Naive thymus-derived CD8-positive, alpha-beta T cell (primary cell): ENCODE measurements at places on chromosomes 1 and 21.

DNA sequence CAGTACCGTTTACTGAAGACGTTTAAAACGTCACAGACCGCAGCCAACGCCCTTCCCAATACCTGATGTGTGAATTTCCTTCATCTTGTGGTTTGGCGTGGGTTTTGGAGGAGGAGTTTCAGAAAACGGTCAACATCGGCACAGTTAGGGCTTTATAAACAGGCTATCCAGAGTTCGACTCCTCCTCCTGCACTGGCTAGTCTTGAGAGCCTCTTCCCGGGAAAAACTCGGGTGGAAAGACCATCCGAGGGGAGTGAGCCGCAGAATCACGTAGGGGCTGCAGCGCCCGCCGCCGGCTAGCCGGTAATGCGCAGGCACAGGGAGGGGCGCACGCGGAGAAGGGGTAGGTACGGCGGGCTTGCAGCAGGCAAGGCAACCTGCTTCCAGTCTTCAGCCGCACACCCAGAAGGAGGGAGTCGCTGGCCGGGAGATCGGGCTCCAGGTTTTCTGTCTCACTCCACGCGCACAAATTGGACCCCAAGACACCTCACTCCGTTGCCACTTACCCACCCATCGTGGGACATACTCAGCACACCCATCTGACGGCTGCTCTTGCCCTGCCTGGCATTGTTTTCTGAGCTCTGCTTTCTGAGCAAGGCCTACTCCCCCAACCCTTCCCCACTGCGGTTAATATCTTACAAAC lies 25.4 kb downstream of the SLC19A2 start:
- H3K36me3 ChIP-seq = peaks cover 7% of the 10 kb centered on the region
- peaks cover 25% of the 10 kb centered on the region for H3K4me1 ChIP-seq
- DNase-seq = peak; percentile 4
- peaks cover 13% of the 10 kb centered on the region for H3K27me3 ChIP-seq

GRCh38 chr21:14303731-14304488 lies 79.0 kb downstream of the HSPA13 start:
- no peak for DNase-seq
- H3K27me3 ChIP-seq = no peaks in the 10 kb centered on the region
- no peak overlapping the region for H3K4me3 ChIP-seq
- no peaks in the 10 kb centered on the region for H3K36me3 ChIP-seq
- H3K4me1 ChIP-seq = no peaks in the 10 kb centered on the region

DNA sequence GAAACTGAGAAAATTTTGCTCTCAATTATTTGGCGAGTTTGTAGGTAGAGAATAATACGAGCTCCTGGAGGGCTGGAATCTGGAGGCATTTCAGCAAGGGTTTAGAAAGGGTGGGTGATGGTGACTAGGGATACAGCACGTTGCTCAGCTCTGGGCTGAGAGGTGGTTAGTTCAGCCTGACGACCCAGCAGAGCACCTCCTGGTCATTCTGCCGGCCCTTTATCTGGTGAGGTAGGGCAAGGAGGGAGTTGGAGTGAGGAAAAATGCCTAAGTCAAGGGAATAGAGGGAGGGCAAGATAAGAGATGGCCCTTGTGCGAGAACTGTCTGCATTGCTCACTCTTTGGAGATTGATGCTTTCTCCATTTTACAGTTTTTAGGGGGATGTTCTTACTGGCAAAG lies 19.1 kb downstream of the GALNT2 start:
- peaks cover 10% of the 10 kb centered on the region for H3K36me3 ChIP-seq
- H3K4me1 ChIP-seq = peaks cover 69% of the 10 kb centered on the region
- H3K4me3 ChIP-seq = no peak overlapping the region

DNA sequence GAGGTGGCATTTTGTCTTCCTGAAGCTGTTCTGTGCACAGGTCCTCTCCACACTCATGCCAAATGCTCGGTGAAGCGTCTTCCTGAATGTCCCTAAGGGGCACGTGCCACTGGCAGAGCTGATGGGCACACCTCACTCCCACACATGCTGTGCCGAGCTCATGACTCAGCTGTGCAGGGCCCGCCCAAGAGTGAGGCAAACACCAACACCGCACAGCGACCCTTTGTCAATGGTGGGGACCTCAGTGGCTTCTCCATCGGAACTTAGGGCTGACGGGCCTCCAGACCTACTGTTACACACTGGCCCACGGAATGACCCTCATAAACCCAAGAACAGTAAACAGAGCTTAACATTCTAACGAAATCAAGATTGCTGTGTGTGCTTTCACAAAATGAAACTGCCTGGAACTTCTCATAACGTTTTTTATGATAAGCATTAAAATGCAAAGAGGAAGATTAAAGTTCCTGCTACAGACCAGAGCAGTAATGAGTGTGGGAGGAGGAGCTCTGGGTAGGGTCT lies 89.3 kb downstream of the SIM2 start:
- no peak overlapping the region for H3K27ac ChIP-seq
- H3K27me3 ChIP-seq = no peaks in the 10 kb centered on the region
- H3K4me1 ChIP-seq = no peaks in the 10 kb centered on the region
- peaks cover 12% of the 10 kb centered on the region for H3K36me3 ChIP-seq

- no peak overlapping the region for H3K27ac ChIP-seq
- peaks cover 16% of the 10 kb centered on the region for H3K4me1 ChIP-seq
- H3K4me3 ChIP-seq = no peak overlapping the region
- peaks cover 9% of the 10 kb centered on the region for H3K36me3 ChIP-seq
- no peaks in the 10 kb centered on the region for H3K27me3 ChIP-seq
Measured at GRCh38 chr1:205245096-205245495, 17.4 kb downstream of the TMCC2 start.

GRCh38 chr21:43290421-43291346 lies 121.9 kb downstream of the CRYAA start:
- peak; percentile 49 for DNase-seq
- no peak overlapping the region for H3K27ac ChIP-seq
- H3K4me1 ChIP-seq = peaks cover 6% of the 10 kb centered on the region
- no peak overlapping the region for H3K4me3 ChIP-seq
- H3K36me3 ChIP-seq = no peaks in the 10 kb centered on the region
- H3K27me3 ChIP-seq = no peaks in the 10 kb centered on the region

DNA sequence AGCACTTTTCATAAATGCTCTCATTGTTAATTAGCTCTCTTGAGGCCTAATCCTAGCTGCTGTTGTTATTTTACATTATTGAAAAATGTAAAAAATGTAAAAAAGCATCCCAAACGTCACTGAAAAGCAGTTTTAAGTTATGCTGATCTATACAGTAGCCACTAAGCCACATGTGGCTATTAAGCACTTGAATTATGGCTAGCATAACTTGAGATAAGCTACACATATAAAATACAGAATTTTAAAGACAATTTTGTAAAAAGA lies 18.4 kb upstream of the DNASE2B start:
- DNase-seq = no peak
- H3K4me1 ChIP-seq = no peaks in the 10 kb centered on the region
- no peak overlapping the region for H3K4me3 ChIP-seq
- H3K27me3 ChIP-seq = no peaks in the 10 kb centered on the region

DNA sequence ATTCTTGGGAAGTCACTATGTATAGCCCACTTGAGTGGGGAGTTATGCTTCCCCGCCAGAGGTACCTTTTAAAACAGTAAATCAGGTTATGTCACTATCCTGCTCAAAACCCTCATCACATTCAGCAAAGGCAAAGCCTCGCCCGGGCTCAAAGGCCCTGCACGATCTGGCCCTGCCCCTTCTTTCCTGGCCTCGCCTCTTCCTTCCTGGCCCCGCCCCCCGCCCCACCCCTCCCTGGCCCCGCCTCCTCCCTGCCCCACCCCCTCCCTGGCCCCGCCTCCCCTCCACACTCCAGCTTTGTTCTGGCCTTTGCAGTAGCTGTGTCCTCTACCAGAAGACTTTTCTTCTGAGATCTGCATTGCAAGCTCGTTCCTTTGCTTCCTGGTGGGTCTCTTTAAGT lies 6.6 kb downstream of the LDLRAD2 start:
- no peak overlapping the region for H3K27ac ChIP-seq
- no peaks in the 10 kb centered on the region for H3K36me3 ChIP-seq
- H3K4me3 ChIP-seq = no peak overlapping the region
- H3K27me3 ChIP-seq = peaks cover 2% of the 10 kb centered on the region
- DNase-seq = peak; percentile 18

GRCh38 chr1:93625582-93626327 lies 55.9 kb downstream of the BCAR3 start:
- no peaks in the 10 kb centered on the region for H3K36me3 ChIP-seq
- no peak overlapping the region for H3K27ac ChIP-seq
- no peaks in the 10 kb centered on the region for H3K27me3 ChIP-seq
- H3K4me1 ChIP-seq = no peaks in the 10 kb centered on the region
- no peak for DNase-seq
- no peak overlapping the region for H3K4me3 ChIP-seq

DNA sequence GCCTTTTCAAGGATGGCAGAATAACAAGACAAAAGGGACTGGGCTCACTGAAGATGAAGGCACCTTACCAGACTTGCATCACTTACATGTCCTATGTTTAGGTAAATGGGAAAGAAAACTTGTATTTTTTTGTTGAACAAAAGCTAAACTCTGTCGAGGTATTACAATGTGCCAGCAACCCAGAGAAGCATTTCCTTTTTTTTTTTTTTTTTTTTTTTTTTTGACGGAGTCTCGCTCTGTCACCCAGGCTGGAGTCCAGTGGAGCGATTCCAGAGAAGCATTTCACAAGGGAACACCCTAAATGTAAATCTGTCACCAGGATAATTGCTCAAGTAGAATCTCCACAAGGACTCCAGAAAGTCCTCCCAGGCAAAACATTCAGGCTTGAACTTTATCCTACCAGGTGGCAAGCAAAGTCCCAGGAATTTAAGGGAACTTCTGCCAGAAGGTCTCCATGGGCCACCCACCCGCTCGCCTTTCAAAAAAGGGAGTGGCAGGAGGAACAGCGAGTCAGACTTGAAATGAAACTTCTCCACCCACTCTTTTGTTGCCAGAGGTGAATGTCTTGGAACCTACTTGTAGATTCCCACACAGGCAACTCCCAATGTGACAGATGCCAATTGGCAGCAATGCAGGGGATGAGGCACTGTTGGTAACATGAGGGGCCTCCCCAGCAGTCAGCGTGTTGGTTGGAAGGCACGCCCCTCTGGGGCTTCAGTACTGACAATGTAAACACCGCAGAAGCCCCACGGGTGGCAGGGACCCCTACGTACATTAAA lies 125.0 kb downstream of the TIAM1 start:
- no peaks in the 10 kb centered on the region for H3K27me3 ChIP-seq
- H3K4me1 ChIP-seq = no peaks in the 10 kb centered on the region
- no peak for DNase-seq

DNA sequence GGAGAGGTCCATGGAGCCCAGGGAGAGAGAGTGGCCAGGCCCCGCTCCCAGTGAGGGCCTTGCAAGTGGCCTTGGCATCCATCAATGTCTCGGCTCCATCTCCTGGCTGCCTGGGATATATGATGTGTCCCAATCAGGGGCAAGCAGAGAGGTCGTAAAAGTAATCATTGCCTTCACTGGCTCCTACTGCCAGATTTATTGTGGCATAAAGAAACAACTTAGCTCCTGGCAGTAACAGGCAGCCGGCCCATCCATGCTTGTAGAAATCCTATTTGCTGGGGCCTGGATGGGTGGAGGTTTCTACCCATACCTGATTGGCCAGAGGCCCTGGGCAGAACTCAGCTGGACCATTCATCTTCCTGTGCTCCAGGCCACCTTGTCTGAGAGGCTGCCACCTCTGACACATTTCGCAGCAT lies 272.6 kb downstream of the MATN1 start:
- H3K36me3 ChIP-seq = no peaks in the 10 kb centered on the region
- DNase-seq = no peak
- no peak overlapping the region for H3K27ac ChIP-seq
- peaks cover 14% of the 10 kb centered on the region for H3K27me3 ChIP-seq

DNA sequence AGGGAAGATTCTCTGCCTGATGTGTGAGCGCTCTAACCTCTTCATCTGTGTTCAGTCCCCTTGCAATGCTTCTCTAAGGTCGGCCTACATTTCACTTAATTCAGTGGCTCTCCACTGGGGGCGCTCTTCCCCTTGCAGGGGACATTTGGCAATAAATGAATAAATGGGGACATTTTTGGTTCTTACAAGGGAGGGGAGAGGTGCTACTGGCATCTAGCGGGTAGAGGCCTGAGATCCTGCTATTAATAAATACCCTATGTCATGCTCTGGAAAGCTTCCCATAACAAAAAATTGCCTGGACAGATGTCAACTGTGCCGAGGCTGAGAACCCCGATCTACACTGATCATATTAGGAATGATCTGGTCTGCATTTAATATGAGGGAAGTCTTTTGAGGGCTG lies 25.9 kb upstream of the DNAJC11 start:
- H3K4me3 ChIP-seq = no peak overlapping the region
- no peak overlapping the region for H3K27ac ChIP-seq
- no peaks in the 10 kb centered on the region for H3K36me3 ChIP-seq
- H3K4me1 ChIP-seq = no peaks in the 10 kb centered on the region
- peak; percentile 44 for DNase-seq

DNA sequence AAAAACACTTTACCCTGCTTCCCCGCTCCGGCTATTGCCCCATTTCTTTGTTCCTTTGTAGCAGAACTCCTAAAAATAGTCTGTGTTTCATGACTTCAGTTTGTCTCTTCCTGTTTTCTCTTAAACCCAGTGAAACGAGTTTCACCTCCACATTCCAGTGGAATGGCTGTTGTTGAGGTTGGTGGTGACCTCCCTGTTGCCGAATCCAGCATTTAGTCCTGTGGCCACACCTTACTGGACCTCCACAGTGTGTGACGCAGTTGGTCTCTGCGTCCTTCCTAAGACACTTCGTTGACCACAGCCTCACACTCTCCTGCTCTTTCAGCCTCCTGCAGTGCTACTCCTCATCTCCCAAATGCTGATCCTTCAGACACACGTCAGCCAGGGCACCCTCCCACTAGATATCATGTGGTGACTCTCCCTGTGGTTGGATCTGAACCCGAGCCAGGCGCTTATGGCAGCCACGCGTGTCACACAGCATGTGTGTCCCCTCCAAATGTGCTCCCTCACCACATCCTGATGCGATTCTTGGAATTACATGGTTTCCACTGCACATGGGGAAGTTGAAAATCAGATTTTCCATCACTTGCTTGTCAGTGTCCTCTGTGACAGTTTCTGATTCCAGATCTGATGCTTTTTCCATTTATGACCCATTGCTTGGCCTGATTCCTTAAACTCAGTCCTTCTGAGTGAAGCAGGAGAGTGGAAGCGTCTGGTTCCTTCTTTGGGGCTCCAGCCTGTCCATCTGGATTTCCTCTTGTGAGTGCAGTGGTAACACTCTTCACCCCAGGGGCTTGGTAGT lies 99.1 kb upstream of the ARTN start:
- peak overlapping the region; percentile 91 for H3K27ac ChIP-seq
- peak overlapping the region; percentile 75 for H3K4me3 ChIP-seq
- no peaks in the 10 kb centered on the region for H3K27me3 ChIP-seq
- peaks cover 1% of the 10 kb centered on the region for H3K36me3 ChIP-seq
- DNase-seq = no peak

- H3K27ac ChIP-seq = no peak overlapping the region
- DNase-seq = no peak
- peaks cover 6% of the 10 kb centered on the region for H3K4me1 ChIP-seq
- H3K36me3 ChIP-seq = peaks cover 13% of the 10 kb centered on the region
- no peaks in the 10 kb centered on the region for H3K27me3 ChIP-seq
Measured at GRCh38 chr21:29340228-29340627, 41.5 kb downstream of the BACH1 start.

DNA sequence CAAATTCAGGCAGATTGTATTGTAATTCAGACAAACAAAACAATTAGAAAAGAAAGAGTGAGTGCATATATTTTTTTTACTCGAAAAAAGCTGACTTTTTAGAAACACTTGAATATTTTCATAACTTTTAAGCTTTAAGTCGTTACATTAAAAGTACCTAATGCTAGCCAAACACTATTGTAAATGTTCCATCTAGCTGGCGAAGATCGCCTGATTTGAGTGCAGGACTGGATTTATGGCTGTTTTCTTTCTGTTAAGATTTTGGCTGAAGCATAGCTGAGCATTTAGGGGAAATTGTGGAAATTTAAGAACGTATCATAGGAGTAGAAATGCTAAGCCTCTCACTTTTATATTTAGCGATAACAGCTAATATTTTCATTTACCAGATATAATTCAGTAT lies 24.6 kb downstream of the LRRC7 start:
- H3K4me3 ChIP-seq = no peak overlapping the region
- H3K27me3 ChIP-seq = no peaks in the 10 kb centered on the region
- no peak for DNase-seq
- H3K4me1 ChIP-seq = no peaks in the 10 kb centered on the region
- H3K27ac ChIP-seq = no peak overlapping the region
- no peaks in the 10 kb centered on the region for H3K36me3 ChIP-seq
